ENCODE measurements at places on chromosomes 13 and 19.

DNA sequence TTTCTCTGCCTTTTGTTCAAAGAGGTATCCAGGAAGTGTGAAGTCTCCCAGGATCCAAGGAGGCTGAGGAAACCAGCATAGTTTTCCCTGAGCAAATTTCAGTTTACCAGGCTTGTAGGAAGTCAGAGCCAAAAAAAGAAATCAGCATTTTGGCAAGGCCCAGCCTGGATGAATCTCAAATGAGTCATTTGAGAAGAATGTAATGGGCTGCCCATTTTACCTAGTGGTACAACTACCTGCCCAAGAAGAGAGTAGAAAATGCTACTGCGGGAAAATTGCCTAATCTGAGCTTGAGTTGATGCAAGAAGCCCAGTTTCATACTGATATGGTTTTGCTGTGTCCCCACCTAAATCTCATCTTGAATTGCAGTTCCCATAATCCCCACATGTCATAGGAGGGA is 284.1 kb upstream of the ZNF507 start:
- DNase-seq = no peak

- DNase-seq = no peak
Observed at GRCh38 chr19:40141551-40141950, 49.7 kb upstream of the MAP3K10 start.

- no peak for DNase-seq
Observed at GRCh38 chr19:53818756-53819155, 5.4 kb downstream of the NLRP12 start.

DNA sequence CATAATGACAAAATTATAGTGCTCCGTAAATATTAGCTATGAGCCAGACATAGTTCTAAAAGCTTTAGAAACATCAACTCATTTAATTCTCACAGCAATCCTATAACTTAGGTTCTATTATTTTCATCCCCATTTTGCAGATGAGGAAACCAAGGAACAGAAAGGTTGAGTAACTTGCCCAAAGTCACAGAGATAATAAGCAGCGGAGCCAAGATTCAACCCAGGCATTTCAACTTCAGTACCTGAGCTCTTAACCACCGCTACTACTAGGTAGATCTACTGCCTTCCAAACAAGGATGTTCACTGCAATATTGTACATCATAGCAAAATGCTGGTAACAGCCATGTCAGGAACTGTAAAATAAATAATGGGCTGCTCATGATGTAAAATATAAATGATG is 39.9 kb downstream of the ELF1 start:
- DNase-seq = no peak

DNA sequence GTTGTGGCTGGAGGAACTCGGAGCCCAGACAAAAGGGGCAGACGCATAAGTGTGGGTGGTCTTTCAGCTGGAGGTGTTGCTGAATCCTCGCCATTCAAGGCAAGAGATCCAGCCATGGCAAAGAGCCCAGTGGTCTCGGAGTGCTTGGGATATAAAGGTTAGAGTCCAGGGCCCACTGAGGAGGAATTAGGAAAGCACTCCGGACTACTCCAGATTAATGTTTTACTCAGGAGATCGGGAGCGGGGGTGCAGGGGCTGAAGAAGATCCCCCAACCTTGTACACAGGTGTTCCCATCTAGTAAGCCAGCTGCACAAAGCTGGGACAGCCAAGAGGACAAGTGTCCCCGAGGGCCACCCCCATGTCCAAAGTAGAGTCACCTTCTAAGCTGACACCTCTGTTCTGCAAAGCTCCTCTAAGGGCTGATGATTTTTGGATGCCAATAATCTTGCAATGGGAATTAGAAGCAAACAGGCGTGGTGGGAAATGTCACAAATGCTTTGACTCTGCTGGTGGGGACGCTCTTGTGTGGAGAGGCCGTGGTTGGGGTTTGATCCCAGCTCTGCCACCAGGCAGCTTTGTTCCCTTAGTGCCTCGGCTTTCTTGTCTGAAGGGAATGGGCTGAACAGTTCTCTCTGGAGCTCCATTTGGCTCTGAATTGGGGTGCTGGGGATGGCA is 194.3 kb upstream of the SOX1 start:
- no peak for DNase-seq

- no peak for DNase-seq
Observed at GRCh38 chr13:113139577-113139976, 17.0 kb downstream of the F10 start.

DNA sequence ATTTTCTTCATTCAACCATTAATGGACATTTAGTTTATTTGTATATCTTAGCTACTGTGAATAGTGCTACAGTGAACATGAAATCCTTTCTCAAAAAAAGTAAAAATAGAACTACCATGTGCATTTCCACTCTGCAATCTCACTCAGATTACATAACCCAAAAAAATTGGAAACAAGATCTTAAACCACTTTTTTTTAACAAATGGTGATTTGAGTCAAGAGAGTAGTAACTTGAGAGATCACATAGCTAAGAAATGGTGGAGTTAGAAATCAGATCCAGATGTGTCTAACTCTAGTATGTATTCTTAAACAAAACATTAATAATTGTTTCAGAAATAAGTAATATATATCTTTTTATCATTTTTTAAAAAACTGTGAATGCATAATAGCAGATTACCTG is 318.3 kb upstream of the SGCG start:
- no peak for DNase-seq

GRCh38 chr13:97321616-97322321 is 99.6 kb downstream of the MBNL2 start:
- no peak for DNase-seq

DNA sequence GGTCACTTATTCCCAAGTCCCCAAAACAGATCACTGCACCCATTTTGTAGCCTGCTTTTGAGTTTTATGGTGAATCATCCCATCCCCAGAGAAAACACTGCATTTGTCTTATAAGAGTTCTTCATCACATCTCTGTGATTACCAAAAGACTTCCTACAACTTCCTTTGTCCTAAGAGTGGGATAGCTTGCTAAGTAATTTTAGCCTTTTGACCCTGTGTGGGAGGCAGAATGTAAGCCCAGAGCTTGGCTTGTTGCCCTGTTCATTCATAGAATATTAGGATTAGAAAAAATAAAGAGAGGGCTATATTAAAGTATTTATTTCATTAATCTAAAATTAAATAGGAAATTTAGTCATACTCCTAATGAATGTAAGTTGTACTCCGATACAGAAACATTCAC is 213.3 kb downstream of the MZT1 start:
- no peak for DNase-seq
